ENCODE measurements at places on chromosomes 11 and 22. TPM values are rescaled to one million over a fixed set of nuclear protein-coding genes. Genes with fewer than 3 reads are reported as not detected.
A peak's percentile ranks its signal among the peaks of the same experiment; 100 is the strongest.

DNA sequence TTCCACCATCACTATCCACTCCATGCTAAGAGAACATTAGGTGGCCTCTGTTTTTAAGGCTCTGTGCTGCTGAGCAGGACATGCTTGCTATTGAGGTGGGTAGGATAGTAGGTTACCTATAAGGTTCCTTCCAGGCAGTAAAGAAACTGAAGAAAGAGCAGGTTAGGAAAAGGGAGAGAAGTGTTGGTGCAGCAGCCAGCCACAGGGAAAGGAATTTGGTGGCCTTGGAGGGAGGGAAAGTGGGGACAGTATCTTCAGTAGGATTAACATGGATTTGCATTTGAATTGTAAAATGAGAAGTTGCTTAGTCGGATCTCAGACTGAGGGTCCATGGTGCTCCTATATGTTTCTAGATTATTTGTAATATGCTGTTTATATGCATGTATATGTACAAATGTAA, 49.2 kb upstream of the OLFML1 start:
- DNase-seq: no peak

- DNase-seq: no peak
These were observed 83.7 kb upstream of the ARHGAP32 start for GRCh38 chr11:129275828-129276227.

- no peak for DNase-seq
These were observed 2.7 kb upstream of the MYRF start for GRCh38 chr11:61749591-61750217.

GRCh38 chr11:71364176-71364671, 84.0 kb downstream of the DHCR7 start:
- no peak for DNase-seq

DNA sequence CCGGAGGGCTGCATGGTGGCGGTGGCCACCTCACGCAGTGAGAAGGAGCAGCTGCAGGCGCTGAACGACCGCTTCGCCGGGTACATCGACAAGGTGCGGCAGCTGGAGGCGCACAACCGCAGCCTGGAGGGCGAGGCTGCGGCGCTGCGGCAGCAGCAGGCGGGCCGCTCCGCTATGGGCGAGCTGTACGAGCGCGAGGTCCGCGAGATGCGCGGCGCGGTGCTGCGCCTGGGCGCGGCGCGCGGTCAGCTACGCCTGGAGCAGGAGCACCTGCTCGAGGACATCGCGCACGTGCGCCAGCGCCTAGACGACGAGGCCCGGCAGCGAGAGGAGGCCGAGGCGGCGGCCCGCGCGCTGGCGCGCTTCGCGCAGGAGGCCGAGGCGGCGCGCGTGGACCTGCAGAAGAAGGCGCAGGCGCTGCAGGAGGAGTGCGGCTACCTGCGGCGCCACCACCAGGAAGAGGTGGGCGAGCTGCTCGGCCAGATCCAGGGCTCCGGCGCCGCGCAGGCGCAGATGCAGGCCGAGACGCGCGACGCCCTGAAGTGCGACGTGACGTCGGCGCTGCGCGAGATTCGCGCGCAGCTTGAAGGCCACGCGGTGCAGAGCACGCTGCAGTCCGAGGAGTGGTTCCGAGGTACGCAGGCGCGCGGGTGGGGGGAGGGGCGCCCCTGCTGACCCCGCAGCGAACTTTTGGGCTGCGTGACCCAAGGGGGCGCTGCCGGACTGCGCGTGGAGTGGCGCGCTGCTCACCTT, 670 bp downstream of the NEFH start:
- peak; percentile 50 for DNase-seq

- no peak for DNase-seq
These were observed 3.3 kb downstream of the SEC14L2 start for GRCh38 chr22:30400159-30400558.

DNA sequence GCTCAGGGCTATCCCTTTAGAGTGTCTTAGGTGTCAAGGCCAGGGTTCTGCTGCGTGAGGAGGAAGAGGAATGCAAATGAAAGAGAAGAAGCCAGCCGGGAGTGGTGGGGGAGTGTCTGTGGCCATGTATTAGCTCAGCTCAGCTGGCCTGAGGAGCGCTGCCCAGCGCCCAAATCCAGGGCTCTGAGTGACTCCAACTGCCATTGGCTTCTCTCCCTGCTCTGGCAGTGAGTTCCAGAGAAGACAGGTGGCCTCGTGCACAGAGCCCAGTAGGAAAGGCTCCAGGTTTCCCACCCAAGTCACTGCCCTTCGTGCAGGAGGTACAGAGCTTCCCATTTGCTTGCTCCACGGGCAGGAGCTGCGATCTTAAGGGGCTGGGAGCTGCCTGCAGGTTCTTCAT, 302.0 kb downstream of the KIRREL3 start:
- DNase-seq: no peak

FAM180B gene
- total RNA-seq: not detected

CERK gene
- 64.3 TPM for total RNA-seq

AQP11 gene
- 0.11 TPM for total RNA-seq

CHADL gene
- 0.20 TPM for total RNA-seq
